ENCODE measurements at places on chromosomes 6 and 20.

GRCh38 chr20:63215101-63216040, 560 bp downstream of the YTHDF1 start:
- peak; percentile 8 for DNase-seq

DNA sequence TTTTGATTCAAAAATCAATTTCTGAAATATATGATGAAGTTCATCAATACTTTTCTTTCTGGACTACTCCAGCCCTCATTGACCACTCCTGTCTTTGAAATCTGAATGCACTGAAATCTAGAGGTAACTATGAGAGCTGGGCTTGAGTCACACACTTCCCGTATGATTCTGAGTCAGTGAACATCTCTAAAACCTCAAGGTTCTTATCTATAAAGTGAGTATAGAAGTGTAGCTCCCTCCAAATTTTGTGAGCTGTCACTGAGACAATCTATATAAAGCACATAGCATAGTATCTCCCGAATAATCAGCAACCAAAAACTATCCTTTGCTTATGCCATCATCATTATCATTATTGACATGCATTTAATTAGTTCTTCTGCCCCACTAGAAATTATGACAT, 182.4 kb downstream of the TSHZ2 start:
- DNase-seq = no peak

- no peak for DNase-seq
These were observed 4.7 kb downstream of the PCMTD2 start for GRCh38 chr20:64260239-64260638.

- DNase-seq = no peak
These were observed 33.1 kb downstream of the HBS1L start for GRCh38 chr6:135021310-135022049.

DNA sequence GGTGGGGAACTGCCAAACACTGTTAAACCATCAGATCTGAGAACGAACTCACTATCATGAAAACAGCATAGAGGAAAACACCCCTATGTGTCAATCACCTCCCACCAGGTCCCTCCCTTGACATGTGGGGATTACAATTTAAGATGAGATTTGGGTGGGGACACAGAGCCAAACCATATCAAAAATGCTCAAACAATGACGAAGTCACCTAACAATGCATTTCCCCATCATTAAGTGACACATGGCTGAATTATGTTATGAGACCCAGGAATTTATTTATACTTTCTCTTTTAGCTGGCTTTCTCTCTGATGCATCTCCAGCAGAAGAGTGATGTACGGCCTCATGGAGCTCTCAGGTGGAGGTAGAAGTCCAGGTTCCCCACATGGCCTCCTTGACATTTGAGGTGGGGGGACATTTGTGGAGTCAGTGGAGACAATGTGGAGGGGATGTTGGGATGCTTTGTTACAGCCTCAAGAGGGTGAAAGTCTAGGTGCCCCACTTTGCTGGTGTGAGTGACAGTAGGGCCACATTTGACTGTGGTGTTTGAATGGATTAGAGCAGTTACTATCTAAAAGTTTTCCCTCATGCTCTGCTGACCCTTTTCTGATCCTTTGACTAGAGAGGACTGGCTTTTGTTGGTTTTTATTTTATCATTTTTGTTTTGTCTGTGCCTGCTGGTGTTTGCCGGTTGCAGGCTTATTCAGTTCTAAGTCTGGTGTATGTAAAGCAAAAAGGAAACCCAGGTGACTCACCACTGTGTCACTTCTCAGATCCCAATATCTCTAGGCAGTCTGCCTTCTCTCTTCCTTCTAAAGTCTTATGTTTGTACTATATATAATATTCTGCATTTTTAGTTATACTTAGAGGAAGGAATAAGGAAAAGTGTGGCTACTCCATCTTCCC, 18.5 kb upstream of the DCBLD1 start:
- no peak for DNase-seq
